ENCODE measurements at places on chromosomes 5 and 9.
A peak's percentile ranks its signal among the peaks of the same experiment; 100 is the strongest.

DNA sequence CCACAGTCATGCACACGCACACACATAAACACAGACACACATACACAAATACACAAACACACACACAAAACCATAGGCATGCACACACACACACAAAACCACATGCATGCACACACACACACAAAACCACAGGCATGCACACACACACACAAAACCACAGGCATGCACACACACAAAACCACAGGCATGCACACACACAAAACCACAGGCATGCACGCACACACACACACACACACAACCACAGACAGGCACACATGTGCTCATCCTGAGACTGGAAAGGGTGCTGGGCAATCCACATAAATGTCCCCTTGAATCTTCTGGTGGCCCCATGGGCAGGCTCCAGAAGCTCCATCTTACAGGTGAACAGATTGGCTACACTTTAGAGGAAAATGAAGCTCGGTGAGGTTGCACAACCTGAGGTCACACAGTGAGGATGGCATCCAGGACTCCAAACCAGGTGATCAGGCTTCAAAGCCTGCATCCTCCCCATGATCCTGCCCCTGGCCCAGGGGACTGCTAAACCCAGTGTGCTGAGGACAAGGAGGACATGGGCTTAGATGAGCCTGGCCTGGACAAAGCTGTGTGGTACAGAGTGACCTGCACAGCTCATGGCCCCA, 144.8 kb downstream of the GADD45G start:
- DNase-seq, result no peak

DNA sequence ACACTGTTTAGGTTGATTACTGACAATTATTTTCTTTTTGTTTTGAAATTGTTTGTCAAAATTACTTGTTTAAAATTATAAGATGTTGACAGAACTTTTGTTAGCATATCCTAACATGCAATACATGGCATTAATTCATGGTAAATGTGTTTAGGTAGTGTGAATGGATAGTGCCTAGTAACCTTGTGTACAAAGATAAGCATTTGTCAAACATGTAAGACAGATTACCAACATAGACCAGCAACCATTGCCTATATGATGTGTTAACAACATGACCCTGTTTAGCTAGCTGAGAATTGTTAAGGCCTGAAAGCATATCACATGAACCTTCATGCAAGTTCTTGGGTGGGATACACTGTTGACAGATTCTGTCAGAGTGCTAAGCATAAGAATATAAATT, 13.4 kb downstream of the MAN2A1 start:
- DNase-seq, result no peak

DNA sequence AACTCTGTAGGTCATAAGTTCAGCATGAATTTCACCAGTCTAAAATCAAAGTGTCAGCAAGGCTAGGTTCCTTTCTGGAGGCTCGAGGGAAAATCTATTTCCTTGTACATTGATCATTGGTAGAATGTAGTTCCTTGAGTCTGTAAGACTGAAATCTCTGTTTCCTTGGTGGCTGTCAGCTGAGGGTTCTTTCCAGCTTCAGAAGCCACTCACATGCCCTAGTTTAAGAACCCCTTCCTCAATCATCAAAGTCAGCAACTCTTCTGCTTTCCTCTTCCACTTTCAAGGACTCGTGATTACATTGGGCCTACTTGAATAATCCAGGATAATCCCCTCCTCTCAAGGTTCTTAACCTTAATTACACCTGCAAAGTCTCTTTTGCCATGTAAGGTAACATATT, 4.9 kb upstream of the SCAMP1 start:
- DNase-seq, result no peak

GRCh38 chr9:133825555-133826218, 87.5 kb upstream of the SARDH start:
- no peak for DNase-seq

DNA sequence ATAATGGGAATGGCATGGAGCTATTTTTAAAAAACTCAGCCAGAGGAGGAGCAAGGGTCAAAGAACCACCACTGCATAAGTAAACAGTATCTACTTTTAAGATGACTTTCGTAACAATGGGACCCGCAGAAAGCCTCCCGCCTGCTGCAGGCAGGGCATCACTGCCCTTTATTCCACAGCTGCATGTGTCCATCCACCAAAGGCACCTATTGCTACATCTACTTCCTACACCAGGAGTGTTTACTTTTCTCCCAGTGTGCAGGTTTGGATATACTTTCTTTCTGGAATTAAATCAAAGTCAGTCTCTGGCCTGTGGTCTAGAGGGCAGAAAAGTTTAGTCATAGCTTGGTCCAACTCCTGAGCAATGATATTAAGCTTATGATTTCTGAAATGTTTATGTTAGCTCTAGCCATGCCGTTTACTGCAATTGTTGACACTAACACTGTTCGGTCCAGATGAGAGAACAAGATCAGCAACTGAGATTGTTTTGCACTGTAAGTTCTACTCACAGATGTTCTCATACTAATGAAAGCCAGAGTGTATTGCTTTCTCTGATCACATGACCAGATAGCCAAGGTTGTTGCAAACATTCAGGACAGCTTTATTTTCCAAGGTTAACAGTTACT, 391.5 kb downstream of the FGF10 start:
- DNase-seq, result peak; percentile 2

GRCh38 chr9:94827584-94828304, 101.2 kb downstream of the AOPEP start:
- no peak for DNase-seq

- DNase-seq, result no peak
These were observed 229.0 kb downstream of the TSSK1B start for GRCh38 chr5:113205807-113206206.

- DNase-seq, result no peak
These were observed 344.7 kb upstream of the SLC30A5 start for GRCh38 chr5:68749077-68749476.

- no peak for DNase-seq
These were observed 124.4 kb downstream of the DCP2 start for GRCh38 chr5:113100981-113101380.

DNA sequence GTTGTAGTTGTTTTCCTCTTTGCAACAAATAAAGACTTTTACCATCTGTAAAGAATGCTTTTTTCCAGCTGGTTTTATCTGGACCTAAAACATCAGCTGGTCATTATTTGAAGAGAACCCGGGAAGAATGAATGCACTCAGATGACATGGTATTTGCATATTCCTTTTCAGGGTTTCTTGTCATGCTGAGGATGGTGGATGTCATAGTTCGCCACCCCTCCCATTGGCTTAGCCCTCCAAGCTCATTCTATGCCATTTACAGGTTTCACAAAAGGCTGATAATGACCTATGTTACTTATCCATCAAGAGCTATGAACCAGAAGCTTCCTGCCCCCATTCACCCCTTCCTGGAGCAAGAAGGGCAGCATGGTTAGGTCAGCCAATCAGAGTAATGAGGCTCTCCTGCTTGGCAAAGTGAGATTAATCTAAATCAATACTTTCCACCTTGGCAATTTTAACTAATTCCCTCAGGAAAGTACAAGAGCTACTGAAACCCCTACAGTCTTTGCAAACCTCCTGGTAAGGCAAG, 440.5 kb upstream of the TLE4 start:
- no peak for DNase-seq

GRCh38 chr9:546797-547223, 294.7 kb upstream of the DMRT1 start:
- DNase-seq, result no peak

DNA sequence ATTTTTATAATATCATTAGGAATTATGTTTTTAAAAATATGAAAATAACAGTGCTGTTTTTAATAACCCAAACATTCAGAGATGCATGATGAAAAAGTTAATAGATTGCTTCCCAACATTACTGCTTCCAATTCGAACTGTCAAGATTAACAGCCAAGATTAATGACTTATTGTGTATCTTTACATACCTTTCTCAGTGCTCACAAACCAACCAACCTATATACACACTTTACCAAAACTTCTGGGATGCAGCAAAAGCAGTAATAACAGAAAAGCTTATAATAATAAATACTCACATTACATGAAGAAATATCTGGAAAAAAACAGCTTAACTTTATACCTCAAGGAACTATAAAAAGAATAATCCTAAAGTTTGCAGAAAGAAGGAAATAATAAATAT, 82.1 kb downstream of the TMEM232 start:
- no peak for DNase-seq

- no peak for DNase-seq
These were observed 73.7 kb downstream of the INSL6 start for GRCh38 chr9:5111696-5112095.

DNA sequence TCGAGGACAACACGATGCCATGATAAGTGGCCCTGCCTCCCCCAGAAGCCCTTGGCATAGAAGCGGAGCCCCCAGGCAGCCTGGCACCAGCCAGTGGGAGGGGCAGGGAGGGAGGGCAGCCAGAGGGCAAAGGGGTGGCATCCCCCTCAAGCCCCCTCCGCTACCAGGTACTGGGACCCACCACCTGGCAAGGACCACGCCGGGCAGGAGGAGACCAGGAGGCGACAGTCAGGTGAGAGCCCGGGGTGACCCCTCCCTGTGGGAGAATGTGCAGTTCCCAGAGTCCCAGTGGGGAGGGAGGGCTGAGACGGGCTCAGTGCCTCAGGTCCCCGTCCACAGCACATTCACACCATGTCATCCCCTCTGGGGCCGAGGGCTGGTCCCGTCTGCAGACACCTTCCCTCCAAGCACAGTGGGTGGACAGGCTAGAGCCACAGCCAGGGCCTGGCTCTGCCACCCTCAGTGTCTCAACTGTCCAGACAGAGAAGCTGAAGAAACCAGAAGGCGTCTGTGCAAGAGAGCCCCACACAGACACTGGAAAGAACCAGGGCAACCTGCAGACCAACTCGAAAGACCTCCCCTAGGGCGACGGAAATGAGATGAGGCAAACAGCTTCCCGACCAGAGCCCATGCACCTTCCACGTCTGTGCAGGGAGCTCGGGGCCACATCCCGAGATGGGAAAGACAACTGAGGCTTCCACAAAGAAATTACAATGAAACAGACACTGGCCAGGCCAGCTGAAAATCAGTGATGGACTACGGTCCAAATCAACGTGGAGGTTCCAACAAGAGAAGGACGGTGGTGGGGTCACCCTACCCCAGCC, 11.1 kb downstream of the BRD3 start:
- no peak for DNase-seq

Data from HT1080 (cell line).